ENCODE measurements at places on chromosomes 3 and 15. TPM values are rescaled to one million over a fixed set of nuclear protein-coding genes. Genes with fewer than 3 reads are reported as not detected.

The TRIM42 gene
- not detected for total RNA-seq

The CA12 gene
- total RNA-seq, result 1.8 TPM

The TPRG1 gene
- total RNA-seq, result 2.8 TPM

The ADAMTS17 gene
- 4.2 TPM for total RNA-seq

GRCh38 chr3:54951405-54951804 lies 23.5 kb upstream of the LRTM1 start:
- DNase-seq, result no peak

- DNase-seq, result no peak
These were observed 253.2 kb downstream of the NR2F2 start for GRCh38 chr15:96583671-96584070.

- DNase-seq, result no peak
These were observed 5.8 kb downstream of the APBA2 start for GRCh38 chr15:28891588-28891987.

DNA sequence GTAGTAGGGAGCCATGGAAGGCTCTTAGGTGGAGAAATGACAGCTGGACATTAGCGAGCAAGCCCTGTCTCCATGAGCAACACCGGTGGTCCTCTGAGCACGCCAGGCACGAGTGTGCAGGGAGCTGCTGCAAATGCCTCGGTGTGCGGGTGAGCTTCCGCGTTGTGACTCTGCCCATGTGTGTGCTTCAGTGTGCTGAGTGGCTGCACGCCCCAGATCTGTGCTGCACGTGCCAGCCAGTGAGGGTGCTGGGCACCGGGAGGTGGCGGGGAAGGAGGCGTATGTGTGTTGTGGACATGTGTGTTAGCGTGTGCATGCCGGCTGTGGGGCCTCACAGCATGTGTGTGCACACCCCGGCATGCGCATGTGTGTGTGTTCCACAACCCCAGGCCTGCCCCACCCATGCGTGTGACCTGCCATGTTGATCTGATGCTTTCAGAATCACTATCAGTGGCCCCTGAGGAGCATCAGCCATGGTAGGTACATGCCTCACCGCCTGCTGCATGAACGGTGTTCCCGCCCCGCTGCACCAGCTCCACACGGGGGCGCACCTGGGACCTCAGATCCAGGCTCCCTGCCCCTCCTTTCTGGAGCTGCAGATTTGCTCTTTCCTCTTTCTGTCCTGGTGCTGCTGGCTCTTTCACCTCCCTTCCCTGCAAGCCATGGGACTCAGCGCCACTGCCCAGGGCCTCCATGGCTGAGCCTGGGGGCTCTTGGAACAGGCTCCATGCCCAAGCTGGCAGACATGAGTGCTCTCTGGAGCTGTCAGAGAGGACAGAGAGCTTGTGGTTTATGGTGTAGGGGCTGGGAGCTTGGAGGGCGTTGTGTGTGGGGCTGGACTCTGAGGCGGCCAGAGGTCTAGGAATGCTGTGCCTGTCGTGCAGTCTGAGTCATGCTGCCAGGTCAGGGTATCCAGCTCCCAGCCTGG lies 169.4 kb downstream of the TBC1D2B start:
- DNase-seq, result peak; percentile 36

GRCh38 chr15:29125382-29126207 lies 144.0 kb downstream of the NSMCE3 start:
- no peak for DNase-seq

GRCh38 chr15:39479911-39480310 lies 101.0 kb upstream of the THBS1 start:
- DNase-seq, result no peak

GRCh38 chr3:183381673-183382072 lies 46.7 kb downstream of the MCF2L2 start:
- no peak for DNase-seq

- peak; percentile 15 for DNase-seq
These were observed 723 bp upstream of the DRD3 start for GRCh38 chr3:114179575-114179974.

DNA sequence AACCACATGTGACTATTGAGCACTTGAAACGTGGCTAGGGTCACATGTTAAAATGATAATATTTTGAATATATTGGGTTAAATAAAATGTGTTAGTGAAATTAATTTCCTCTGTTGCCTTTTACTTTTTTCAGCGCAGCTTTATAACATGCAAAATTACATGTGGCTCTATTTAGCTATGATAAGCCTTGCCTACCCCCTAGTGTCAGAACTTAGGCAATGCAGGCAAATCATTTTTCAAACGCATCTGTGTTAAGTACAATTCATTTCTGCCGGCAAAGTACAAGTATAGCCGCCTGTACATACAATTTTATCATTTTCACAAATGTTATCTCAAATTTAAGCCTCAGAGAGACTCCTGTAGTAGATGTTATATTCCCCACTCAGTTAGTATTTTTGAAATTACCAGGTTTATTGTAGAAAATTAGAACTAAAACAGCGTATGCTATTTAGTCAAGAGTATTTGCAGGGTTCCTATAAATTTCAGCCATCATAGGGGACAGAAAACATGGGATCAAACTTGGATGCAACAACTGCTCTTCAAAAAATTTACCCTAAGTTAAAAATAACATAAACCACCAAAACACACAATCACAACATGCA lies 56.1 kb downstream of the TAFA4 start:
- peak; percentile 45 for DNase-seq

Data from HCT116 (cell line).